ENCODE measurements at places on chromosomes 12 and 14.
A peak's percentile ranks its signal among the peaks of the same experiment; 100 is the strongest.

DNA sequence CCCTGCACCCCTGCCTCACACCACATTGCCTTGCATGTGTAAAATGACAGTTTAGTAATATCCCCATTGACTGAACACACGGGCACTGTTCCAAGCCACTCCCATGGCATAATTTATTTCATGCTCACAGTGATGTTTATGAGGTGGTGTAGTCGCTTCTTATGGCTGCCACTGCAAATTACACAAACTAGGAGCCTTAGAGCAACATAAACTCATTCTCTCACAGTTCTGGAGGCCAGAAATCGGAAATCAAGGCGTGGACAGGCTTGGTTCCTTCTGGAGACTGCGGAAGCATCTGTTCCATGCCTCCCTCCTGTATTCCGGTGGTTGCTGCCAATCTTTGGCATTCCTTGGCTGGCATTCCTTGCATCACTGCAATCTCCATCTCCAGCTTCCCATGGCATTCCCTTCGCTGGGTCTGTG lies 97.3 kb downstream of the RIN3 start:
- DNase-seq, result no peak

GRCh38 chr12:6553051-6553868 lies 2.6 kb downstream of the IFFO1 start:
- DNase-seq, result no peak

DNA sequence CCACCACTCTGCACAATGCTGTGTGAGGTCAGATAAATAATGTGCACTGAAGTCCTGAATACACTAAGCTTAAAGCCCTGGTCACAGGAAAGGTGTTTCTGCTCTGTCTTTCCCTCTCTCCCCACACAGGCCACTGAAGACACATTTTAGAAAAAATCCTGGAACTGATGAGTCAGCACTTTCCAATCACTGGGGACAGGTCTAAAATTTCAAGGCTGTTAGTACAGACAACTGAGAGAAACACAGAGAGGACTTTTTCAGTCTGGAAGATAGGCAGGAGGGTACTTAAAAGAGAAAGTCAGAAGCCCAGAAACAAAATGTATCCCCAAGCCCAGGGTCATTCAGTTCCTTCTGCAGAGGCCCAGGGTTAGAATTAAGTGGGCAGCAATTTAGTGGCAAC lies 333.9 kb upstream of the CCDC196 start:
- DNase-seq, result no peak

DNA sequence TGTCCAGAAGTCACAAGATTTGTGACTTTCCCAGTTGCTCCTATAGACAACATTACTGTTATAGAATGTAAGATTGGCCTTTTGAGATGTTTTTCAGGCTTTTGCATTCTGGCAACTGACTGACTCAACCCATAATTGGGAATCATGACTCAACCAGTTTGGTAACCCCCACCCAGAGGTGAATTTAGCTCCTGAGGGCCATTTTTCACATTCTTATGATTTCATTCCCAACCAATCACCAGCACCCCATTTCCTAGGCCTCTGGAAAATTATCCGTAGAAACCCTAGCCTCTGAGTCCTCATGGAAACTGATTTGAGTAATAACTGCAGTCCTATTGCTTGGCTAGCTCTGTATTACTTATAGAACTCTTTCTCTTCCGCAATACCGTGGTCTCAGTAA lies 626.0 kb upstream of the SEL1L start:
- DNase-seq, result no peak

GRCh38 chr14:74647678-74648461 lies 35.8 kb upstream of the LTBP2 start:
- peak; percentile 53 for DNase-seq

- DNase-seq, result no peak
Measured at GRCh38 chr12:50825372-50825838, 17.3 kb upstream of the TMPRSS12 start.

DNA sequence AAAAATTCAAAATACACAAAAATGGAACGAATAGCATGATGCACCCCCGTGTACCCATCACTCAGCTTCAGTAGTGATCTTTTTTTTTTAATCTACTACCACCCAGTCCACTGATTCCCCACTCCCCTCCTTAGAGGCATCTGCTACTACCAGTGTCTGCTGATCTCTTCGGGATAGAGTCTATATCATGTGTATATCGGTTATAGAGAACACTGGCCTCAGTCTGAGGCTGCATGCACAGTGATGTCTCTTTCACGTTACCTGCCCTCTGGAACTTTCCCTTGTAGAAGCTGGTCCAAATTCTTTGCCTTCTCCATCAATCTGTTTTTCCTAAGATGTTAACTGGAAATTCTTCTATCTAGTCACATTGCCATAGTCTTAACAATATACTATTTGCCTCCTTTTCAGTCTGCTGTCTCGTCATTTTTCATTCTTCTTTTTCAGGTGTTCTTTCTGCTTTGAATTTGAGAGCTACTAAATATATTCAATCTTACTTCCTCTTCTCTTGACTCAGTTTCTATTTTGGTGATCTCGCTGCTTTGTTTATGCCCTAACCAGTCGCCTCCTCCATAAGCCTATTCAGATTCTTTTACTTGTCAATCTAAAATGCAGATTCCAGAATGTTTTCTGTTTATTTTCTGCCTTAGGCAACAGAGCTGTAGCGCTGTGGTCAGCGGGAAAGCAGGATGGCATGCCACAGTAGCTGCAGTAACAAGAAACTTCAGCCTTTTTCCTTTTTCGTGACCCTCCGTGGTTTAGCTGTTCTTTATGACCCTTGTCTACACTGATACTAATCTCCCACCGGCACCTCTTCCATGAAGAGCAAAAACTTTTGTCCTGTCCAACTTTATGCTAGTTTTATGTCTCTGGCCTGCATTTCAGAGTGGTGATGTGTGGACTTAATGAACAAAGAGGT lies 67.0 kb downstream of the FBXW8 start:
- peak; percentile 34 for DNase-seq

DNA sequence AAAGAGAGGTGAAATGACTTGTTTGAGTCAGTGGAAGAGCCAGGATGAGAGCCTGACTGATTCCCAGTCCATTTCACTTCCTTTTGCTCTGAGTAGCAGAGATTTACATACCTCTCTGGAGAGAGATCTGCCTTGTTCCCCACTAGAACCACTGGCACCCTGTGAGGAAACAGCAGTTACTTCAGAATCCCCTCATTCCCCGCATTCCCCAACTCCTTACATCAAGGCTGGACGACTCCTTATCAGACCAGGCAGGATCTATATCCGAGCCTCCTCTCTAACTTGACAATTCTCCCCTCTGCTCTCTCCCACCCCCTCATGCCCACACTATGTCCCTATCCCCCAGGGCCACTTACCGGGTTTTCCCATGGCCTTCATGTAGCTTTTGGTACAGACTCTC lies 3.7 kb downstream of the RHEBL1 start:
- DNase-seq, result peak; percentile 69

DNA sequence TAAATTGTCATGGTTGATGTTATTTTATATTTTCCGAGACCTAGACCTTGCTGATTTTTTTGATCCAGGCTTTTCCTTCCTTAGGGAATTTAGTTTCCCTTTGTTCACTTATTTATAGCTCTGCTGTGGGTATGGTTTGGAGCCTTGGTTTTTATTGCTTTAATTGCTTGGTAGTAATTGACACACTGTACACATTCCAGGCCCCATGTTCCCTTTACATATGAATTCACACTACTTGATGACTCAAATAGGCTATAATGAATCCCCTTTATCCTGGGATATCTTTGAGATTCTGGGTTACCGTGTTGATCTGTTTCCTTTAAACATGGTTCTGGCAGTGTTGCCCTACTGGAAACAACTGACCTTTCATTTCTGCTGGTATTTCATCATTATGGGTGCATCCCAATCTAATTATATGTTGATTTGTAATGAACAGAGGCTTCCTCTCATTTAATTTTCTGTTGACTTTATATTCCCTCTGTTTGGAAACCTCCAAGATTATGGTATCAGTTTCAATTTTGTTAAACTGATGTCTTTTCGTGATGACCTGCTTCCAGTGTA lies 424.0 kb downstream of the RAD51B start:
- DNase-seq, result no peak

GRCh38 chr12:40314927-40315326 lies 90.1 kb downstream of the LRRK2 start:
- no peak for DNase-seq

DNA sequence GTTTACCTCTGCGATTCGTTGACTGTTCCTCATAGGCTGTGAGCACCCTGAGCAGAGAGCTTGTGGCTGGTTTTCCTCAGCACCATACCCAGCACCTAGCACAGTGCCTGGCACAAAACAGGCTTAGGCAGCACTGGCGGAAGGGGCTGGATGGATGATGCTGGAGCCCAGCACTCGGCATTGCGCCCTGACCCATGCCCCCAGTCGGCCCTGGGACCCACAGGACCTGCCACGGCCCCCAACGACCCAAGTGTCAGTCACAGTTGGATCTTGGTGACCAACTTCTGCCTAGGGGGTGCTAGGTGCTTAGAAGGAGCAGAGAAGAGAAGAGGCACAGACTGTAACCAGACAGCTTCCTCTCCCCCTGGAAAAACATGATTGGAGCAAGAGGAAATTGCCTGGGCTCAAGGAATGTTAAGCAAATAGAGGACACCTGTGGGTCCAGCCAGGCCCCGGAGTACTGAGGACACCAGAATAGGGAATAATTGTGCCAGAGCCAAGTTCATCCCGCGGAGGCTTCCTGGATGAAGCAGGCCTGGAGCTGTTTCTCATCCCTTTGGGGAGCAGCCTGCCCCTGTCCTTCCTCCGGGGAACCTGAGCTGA lies 31.5 kb downstream of the DEGS2 start:
- no peak for DNase-seq

DNA sequence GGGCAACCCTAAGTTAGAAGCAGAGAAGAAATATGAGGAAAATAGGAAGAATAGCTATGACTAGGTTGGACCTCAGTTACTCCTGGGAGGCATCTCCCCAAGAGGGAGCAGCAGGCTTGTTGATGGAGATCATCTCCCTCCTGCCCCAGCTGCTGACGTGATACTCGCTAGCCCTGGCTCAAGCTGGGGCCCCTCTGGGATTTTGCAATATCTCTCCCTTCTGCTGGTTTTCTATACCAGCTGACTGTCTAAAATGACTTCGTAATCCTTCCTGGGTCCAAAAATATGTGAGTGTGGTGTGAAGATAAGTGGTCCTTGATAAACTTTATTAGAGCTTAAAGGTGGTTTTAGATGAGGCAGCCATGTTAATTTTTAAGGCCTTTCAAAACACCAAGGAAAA lies 4.5 kb upstream of the HECTD4 start:
- DNase-seq, result peak; percentile 41

- DNase-seq, result no peak
Measured at GRCh38 chr12:8057839-8058238, 8.3 kb downstream of the C3AR1 start.

DNA sequence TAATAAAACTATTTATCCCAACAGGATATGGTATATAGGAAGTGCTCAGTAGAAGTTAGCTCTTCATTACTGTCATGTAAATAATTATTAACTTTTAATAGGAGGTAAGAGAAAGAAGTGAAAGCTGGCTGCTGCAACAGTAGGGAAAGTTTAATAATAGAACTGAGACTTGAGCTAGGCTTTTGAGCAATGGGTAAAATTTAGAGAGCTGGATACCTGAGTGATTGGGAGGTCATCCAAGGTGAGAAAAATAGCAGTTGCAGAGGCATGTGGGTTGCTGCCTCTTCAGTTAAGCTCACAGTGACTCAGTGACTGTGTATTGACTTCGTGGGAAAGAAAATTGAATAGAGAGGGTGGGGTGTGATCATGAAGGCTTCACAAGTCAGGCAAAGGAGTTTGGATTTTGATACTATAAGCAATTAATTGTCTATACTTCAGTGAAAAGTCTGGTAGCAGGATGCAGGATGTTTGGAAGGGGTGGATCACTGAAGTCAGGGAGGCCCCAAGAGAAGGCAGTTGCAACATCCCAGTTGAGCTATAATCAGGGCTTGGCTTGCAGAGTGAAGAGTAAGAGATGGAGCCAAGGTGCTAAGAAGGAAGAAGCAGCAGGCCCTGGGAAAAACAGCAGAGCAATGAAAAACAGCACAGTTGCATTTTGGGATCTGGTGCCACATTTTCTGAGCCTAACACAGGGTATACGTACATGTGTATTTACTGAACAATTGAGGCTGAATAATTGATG lies 172.0 kb upstream of the FRMD6 start:
- DNase-seq, result no peak

- DNase-seq, result peak; percentile 62
Measured at GRCh38 chr12:25151476-25151875, 43.5 kb downstream of the DNAI7 start.

- DNase-seq, result no peak
Measured at GRCh38 chr14:99252940-99253868, 18.8 kb downstream of the BCL11B start.

DNA sequence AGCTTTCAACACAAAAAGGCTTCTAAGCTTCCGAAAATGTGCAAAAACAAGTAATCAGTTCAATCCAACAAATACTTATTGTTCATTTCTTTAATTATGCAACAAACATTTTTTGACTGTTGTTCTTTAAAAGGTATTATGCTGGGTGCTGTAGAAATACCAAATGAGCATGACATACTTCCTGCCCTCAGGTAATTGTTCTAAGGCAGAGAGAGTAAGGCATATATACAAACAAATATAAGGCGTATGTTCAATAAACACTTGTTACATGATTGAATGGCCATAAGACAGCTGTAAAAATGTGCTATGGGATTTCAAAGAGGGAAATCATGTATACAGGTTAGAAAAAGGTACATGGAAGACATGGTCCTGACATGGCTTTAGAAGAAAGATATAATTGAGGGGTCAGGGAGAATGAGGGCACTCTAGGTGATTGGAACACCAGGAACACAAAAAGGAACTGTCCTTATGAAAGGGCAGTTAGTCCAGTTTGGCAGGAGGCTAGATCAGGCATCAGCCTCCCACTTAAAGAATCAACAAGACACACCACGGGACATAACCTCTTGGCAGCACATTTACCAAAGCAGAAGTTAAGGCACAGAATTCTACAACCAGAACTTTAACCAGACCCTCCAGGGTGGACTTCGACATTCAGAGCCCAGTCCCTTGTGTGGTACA lies 135.8 kb upstream of the SCAF11 start:
- no peak for DNase-seq

DNA sequence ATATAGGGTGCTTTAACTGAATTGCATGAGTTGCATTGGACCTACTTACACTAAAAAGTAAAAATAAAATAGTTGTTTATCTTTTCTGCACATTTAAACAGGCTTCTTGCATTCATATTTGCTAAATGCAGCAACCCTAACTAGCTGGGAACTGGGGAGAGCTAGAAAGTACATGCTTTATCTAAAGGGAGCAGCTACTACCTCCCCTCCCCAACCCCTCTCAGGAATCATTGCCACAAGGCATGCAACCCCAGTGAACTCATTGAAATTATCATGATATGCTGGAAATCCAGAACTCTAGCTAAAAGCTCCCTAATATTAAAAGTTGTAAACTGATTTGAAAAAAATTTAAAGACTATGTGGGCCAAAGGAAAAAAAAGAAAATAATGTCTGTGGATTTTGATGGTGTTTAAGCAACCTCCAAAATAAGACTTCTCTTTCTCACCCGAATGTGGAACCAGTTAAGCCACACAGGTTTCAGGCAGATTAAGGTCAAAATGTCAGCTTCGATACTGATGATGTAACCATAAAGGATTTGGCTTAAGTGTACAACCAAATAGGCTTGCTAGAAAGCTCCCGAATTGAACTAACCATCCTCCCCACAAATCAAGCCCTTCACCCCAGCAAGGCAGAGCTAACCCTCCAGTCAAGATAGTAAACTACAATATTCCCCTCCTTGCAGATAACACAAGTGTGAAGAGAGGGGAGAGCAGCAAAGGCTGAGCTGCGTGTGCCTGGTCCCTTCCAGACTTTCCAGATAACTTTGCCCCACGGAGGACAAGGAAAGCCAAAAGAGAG lies 13.8 kb upstream of the POC1B start:
- DNase-seq, result no peak
